Right hindlimb (tissue), 1 donor: ENCODE measurements at places on chromosomes 3 and 15.

GRCh38 chr3:178195824-178196223 is 340.4 kb upstream of the KCNMB2 start:
- no peak for DNase-seq

DNA sequence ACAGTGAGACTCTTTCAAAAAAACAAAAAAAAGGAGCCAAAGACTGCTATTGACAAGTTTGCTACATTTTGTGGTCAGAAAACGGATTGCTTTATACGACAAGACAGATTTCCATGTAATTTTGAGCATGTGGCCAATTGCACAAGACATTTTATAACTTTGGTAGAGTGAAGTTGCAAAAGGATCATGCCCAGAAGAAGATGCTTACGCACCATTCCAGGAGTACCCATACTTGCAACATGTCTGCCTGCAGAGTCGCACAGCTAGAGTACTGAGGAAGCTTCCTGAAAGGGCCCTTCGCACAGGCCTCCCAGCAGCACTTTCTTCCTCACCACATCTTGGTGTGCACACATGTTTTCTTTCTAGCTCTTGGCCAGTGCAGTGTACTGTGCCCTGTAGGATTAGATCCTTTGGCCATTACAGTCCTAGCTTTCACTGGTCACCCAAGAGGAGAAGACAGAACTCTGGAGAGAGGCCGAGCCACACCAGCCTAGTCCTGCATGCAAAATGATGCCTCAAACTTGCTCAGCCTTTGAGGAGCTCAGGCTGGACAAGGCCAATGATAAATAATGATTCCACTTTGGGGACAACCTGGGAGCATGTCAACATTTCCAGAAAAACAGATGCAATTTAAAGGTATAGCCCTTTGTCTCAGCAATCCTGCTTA is 11.7 kb downstream of the CHDH start:
- no peak for DNase-seq

- DNase-seq = no peak
Observed at GRCh38 chr15:65476903-65477302, 40.6 kb downstream of the DPP8 start.

DNA sequence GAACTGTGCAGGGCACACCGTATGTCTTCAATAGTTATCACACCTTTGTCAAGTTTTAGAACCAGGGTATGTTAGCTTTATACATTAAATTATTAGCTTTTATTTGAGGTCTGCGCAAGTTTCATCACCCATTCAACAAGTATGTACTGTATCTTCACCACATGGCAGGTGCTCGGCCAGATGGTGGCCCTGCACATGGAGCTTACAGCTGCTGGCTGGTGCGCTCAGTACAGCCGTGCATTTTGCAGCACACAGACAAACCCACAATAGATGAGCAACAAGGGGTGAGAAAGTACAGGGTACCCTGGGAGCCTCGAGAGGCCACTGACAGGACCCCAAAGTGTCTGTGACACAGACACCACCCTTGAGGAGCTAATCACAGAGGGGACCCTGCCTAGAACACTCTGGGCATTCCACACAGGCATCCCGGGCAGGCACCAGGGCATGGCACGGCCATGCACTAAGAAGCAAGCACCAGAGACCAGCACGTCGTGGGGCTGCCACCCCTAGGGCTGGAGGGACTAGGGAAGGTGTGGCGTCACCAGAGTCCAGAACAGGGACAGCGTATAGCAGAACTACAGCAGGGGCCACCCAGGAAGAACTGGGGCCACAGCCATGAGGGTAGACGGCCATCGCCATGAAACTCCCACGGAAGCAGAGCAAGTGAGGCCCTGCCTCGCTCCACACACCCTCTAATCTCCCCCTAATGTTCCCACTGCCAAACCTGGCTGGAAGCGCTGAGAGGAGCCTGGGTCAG is 27.4 kb downstream of the ZXDC start:
- peak; percentile 44 for DNase-seq

- DNase-seq = no peak
Observed at GRCh38 chr3:33032938-33033337, 64.0 kb downstream of the GLB1 start.

GRCh38 chr3:123667784-123668183 is 82.9 kb upstream of the HACD2 start:
- no peak for DNase-seq

DNA sequence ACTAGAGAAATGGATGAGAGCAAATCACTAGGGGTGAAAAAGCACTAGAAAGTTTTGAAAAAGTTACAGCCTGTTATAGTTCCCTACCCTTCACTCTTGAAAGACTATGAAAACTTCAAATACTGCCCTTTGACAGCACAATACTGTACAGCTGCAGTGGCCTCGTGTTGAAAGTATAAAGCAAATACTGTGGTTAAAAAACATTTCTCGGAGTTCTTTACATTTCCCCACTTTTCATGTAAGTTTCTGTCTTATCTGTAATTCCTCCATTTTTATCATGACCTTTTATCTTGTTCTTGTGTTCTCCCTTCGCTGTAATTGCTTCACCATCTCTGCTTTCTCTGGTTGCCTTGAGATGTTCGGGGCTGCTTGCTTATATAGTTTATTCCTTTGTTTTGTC is 423.8 kb upstream of the CFAP20DC start:
- no peak for DNase-seq

GRCh38 chr3:37161351-37161750 is 13.0 kb downstream of the LRRFIP2 start:
- no peak for DNase-seq

- no peak for DNase-seq
Observed at GRCh38 chr15:58900631-58901030, 32.8 kb downstream of the SLTM start.

DNA sequence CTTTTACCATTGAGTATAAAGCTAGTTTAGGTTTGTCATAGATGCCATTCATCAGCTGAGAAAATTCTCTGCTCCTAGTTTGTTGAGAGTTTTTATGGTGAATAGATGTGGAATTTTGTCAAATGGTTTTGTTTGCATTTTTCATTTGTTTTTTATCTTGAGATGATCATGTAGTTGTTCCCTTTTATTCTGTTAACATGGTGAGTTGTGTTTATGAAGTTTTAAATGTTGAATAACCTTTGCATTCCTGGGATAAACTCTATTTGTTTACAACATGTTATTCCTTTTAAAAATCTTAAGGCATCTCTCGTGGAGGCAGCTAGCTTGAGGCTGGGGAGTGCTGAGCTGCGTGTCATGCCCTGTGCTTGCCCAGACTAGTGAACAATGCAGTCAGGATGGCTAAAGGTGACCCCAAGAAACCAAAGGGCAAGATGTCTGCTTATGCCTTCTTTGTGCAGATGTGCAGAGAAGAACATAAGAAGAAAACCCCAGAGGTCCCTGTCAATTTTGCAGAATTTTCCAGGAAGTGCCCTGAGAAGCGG is 48.5 kb downstream of the ANAPC13 start:
- DNase-seq = no peak

DNA sequence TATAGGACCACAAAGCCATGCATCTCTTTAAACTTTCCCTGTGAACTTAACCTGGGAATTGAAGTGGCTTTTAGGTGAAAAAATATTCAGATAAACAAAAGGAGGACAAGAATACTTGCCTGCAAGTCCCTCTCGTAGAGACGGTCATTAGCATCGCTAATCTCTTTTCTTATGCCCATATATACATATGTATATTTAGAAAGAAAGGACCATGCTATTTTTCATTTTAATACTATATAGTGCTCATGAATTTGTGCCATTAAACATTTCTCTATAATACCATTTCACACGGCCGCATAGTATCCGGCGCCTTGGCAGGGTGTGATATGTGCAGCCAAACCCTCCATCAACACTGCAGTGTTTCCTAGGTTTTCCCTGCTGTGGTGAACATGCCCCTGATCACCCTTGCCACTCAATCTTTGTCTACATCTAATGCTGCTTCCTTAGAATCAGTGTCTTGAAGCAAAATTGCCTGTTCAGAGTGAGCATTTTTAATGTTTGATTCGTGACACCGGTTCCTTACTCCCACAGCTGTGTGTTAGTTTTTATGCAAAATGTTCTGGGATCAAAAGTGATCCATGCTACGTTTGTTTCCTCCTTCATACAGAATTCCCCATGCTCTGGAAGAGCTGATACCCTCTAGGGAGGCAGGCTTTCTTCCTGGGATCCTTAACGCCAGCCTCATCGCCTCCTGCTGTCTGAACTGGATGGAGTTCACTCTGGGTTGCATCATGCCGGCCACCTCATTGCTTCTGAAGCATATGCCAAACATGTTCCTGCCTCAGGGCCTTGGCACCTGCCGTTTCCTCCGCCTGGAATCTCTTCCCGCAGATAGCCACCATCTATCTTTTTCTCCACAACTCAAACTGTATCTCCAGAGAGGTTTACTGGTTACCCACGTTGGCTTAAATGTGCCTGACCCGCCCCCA is 118.1 kb downstream of the FBLN2 start:
- DNase-seq = no peak

GRCh38 chr3:138694287-138695007 is 85.9 kb downstream of the FAIM start:
- DNase-seq = no peak

GRCh38 chr3:104106276-104106675 is 1260.4 kb upstream of the ALCAM start:
- DNase-seq = no peak

- DNase-seq = no peak
Observed at GRCh38 chr3:124353691-124354090, 361.8 kb upstream of the ROPN1 start.

GRCh38 chr3:140532793-140533330 is 145.0 kb upstream of the TRIM42 start:
- no peak for DNase-seq

- no peak for DNase-seq
Observed at GRCh38 chr3:151169262-151169947, 33.6 kb downstream of the GPR171 start.

- no peak for DNase-seq
Observed at GRCh38 chr15:101232677-101233076, 19.2 kb downstream of the CHSY1 start.

DNA sequence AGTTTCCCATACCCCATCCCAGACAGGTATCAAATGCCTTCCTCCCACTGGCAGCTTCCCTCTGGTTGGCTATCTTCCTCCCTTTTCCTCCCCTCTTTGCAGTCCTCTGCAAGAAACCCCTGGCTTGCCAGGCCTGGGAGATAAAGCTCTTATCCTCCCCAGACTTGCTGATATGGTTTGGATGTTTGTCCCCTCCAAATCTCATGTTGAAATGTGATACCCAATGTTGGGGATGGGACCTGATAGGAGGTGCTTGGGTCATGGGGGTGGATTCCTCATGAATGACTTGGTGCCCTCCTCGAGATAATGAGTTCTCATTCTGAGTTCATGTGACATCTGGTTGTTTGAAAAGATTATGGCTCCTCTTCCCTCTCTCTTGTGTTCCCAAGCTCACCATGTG is 32.2 kb upstream of the SNRK start:
- DNase-seq = no peak

DNA sequence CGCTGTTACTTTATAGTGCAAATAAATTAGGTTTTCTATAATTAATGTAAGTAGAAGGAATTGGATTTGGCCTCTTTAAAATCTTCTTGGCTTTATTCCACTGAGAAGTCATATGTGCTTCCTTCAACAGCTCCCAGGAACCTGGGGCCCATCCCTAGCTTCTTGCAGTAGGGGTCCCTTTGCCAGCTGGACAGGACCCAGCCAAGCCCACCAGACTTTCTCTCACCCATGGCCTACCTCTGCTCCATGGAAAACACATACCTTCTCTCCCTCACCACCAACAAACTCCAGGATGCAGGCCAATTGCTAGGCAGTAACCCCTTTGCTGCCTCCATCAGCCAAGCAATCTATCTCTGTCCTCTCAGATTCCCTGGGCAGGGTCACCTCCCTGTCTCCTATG is 84.0 kb downstream of the RSL24D1 start:
- DNase-seq = peak; percentile 18

GRCh38 chr3:196501316-196502044 is 2.1 kb downstream of the RNF168 start:
- DNase-seq = no peak

DNA sequence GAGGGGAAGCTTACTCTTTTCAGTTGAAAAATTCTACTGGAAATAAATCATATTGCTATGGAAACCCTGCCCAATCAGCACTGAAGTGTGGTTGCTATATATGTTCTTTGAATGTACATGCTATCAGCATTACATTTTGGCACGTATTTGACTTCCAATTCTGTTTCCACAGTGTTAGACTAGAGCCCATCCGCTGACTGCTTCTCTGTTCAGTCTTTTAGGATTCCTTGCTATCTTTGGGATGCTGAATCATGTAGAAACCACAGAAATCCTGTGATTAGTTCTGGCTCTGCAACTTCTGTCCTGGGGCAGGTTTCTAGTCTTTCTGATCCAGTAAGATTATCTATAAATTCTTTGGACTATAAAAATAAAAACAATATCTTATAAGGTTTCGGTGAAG is 128.2 kb upstream of the SLC7A14 start:
- no peak for DNase-seq

DNA sequence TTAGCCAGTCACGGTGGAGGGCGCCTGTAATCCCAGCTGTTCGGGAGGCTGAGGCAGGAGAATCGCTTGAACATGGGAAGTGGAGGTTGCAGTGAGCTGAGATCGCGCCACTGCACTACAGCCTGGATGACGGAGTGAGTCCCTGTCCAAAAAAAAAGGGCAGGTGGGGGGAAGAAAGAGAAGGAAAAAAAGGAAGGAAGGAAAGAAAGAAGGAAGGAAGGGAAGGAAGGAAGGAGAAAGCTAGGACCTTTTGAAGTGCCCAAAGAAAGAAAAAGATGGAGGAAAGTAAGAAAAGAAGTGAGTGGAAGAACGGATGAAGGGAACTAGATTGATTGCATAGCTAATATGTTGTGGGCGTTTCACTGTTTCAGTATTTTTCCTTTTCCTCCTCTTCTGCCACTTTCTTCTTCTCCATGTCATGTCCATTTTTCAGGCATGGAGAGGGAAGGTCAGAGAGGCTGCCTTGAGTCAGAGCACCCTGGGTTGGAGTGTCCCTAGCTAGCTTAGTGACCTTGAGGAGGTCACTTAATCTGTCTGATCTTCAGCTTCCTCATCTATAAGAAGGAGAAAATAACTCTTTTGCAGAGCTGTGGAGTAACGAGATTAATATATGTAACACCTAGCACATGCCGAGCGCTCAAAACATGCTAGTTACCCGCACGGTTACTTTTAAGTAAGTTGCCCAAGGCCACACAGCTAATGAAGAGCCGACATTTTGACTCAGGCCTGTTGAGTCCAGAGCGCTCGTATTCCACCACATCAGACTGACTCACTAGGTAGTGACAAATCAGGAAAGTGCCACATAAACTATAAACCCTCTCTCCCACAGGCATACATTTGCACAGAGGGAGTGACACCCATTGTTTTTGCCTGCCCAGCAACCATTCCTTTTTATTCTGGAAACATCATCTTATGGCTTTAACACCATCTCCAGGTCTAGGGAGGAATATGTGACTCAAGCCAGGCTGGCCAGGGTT is 42.2 kb downstream of the BHLHE40 start:
- no peak for DNase-seq

- no peak for DNase-seq
Observed at GRCh38 chr3:22720596-22720995, 482.5 kb upstream of the UBE2E2 start.

- DNase-seq = no peak
Observed at GRCh38 chr3:190101320-190102011, 19.2 kb downstream of the P3H2 start.
